Neural progenitor cell (in vitro differentiated cells): ENCODE measurements at places on chromosomes 11 and 22.
A peak's percentile ranks its signal among the peaks of the same experiment; 100 is the strongest.

- DNase-seq = no peak
These were observed 24.3 kb upstream of the PICK1 start for GRCh38 chr22:38032681-38033521.

DNA sequence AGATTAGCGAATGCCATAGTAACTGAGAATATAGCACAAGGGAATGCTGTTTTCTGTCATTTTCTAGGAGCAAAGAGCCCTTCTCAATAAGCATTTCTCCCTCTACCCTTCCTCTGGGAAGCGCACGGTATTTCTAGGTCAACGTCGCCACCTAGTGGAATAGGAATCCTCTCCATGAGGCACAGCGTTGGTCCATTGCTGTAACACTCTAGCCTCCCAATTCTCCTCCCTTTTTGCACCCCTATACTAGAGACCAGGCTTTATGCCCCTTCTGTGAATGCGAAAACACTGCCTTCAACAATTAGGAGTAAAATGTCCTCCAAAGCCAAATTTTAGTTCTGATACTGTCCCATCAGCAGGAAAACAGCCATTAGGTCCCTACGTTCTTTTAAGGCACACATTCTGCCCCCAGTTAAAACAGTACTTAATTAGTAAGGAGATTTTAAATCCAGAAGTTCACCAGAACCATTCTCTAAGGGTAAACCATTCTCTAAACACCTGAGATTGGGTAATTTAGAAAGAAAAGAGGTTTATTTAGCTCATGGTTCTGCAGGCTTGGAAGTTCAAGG is 12.8 kb upstream of the HYLS1 start:
- peak; percentile 89 for DNase-seq

DNA sequence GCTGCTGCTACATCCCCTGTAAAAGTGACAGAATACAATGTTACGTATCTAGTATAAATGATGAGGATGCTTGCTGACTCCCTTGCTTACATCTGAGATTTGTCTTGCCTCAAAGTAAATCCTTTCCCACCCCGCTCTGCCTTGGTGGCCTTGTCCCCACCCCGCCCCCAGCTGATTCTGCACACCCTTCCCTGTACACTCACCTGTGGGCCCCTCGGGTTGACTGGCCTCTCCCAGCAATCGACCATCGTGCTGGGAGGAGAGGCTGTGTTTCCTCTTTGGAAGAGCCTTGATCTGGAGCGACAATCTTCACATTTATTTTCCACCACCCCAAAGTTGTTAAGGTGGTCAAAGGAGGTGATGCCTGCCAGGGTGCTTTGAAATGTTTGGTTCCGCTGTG is 249.4 kb downstream of the TBC1D22A start:
- no peak for DNase-seq

DNA sequence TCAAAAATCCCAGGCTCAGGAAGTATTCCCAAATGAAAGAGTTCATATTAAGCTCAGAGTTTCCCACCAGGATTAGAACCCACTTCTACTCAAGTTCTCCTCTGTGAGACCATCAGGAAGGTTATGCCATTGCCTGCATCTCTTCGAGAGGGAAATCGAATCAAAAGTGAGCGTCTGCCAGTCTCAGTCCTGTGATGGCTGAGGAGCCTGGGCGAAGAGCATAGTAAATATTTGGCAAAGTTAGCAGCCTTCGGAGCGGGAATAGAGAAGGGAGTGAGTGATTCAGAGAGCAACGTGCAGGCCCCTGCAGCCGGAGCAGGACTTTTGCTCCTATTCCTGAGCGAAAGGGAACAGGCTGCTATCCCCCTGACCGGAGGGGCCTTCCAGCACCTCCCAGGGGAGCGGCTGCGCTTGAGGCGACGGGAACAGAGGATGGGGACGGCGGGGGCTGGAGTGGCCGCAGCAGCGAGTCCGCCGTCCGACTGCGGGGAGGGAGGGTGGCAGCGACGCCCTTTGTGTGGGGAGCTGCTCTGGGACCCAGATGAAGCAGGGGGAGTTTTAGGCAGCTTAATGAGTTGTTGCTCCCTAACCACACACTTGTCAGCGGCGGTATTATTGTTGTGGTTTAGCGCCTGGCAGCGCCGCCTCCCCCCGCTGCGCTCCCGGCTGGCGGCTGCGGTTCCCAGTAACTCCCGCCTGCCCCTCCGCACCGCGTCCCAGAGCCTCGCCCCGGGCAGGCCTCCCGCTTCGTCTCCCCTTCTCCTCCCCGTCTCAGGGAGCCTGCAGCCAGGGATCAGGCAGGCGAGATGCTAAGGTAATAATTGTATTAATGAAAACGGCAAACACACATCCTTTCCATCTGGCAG is 21.7 kb upstream of the NRGN start:
- peak; percentile 73 for DNase-seq

DNA sequence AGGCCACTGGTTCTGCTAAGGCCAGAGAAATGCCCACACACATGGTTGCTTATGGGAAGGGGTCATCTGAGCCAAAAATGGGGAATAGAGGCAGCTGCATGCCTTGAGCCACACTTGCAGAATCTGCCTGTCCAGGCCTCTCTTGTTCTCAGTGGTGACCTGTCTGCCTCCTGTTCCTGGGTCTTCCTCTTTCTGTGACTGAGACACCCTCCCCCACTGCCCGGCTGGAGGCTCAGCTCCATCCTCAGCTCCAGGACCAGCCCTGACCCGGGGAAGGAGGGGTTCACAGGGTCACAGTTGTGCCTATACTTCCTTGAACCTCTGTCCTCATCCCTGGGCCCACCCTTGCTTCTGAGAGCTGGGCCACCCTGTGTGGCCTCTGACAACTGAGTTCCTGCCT is 52.3 kb downstream of the CSF2RB start:
- no peak for DNase-seq

- no peak for DNase-seq
These were observed 63.3 kb downstream of the TRIM44 start for GRCh38 chr11:35725885-35726284.

GRCh38 chr11:61392981-61393595 is 701 bp downstream of the TMEM216 start:
- DNase-seq = peak; percentile 22

DNA sequence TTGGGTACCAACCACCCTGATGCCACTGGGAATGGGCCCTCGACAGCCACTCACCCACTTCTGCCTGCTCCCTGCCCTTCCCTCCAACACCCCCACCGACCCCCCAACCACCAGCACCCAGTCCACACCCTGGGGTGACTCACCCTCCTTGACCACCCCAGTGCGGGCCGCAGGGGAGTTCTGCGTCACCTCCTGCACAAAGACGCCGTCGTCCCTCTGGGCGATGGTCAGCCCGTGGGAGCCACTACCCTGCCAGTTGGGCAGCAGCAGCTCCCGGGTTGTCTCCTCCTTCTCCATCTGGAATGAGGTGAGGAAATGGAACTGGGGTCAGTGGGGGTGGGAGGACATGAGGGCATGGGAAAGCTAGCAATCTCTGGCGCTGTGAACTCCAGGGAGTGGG is 10.8 kb downstream of the AHNAK start:
- no peak for DNase-seq

- peak; percentile 86 for DNase-seq
These were observed 138.3 kb downstream of the GUCY1A2 start for GRCh38 chr11:106879832-106880546.

GRCh38 chr22:42022162-42022847 is 23.7 kb downstream of the WBP2NL start:
- DNase-seq = no peak

DNA sequence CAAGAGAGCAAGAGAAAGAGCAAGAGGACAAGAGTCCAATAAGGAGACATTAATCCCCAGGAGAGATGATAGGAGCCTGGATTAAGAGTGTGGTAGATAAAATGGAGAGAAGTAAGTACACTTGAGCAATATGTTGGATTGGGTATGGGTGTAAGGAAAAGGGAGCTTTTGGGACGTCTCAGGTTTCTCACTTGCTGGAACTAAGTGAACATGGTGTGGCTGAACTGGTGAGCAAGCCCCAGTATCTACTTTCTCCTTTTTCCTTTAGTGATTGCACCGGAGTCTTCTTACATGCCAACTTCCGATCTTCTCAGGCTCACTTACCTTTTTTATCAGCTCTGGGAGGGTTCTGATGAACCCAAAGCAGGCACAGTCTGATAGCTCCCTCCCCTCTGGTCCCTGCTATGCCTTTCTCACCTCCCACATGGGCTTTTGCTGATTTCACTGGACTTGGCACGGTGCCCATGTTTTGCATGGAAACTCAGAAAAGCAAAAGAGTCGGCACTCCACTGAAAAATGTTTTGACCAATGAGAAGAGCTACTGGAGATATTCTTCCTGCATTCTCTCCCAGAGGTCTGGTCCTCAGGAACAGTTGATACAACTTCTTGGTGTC is 14.5 kb upstream of the APLNR start:
- no peak for DNase-seq

GRCh38 chr11:30495437-30495836 is 90.7 kb downstream of the MPPED2 start:
- DNase-seq = no peak

DNA sequence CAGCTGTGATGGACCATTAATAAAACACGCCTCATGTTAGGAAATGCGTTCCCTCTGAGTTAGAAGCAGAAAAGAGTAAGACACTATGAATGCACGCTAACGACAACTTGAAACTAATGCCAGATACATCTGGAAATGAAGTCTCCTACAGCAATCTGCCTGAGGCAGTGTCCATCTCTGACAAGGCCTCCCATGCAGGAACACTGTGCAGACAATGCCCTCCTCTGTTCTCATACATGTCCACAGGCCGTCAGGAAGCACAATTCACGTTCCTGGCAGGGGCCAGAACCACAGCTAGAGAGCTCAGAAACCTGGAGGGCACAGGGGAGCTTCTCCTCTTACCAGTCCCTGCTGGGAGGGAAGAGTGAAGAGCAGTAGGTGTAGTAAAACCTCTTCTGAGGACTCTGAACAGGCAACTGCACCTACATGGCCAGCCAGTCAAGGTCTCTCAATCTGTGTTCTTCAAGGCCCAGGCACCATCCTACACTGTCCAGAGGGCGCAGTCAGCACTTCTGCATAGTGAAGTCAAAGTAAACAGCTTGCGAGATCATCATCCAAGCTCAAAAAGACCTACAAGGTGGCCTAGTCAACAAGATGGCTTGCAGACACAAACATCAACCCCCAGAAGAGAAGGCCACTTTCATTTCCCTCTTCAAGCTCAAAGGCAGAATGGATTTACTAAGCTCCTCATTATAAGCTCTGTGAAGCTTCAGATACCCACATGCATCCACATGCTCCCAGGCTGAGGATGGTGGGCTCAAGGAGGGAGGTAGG is 41.5 kb upstream of the CYP2D6 start:
- no peak for DNase-seq

- DNase-seq = no peak
These were observed 32.8 kb downstream of the OR2AT4 start for GRCh38 chr11:75063741-75064314.

DNA sequence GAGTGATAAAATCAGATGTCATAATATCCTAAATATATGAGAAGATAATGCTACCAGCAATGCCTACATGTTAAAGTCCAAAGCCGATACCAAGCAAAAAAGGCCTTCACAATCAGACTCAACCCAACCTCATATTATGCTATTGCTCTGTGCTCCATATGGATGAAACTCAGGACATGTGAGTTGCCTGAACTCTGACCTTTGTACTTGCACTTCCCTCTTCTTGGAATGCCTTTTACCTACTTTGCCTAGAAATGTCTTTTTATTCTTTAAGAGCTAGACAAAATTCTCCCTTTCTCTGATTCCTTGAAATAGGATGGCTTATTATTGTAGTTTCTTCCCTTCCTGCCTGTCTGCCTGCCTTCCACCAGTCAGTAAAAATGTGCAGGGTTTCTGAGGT is 954.7 kb upstream of the CCDC90B start:
- DNase-seq = no peak

- DNase-seq = no peak
These were observed 3.1 kb downstream of the RELT start for GRCh38 chr11:73379189-73379880.

DNA sequence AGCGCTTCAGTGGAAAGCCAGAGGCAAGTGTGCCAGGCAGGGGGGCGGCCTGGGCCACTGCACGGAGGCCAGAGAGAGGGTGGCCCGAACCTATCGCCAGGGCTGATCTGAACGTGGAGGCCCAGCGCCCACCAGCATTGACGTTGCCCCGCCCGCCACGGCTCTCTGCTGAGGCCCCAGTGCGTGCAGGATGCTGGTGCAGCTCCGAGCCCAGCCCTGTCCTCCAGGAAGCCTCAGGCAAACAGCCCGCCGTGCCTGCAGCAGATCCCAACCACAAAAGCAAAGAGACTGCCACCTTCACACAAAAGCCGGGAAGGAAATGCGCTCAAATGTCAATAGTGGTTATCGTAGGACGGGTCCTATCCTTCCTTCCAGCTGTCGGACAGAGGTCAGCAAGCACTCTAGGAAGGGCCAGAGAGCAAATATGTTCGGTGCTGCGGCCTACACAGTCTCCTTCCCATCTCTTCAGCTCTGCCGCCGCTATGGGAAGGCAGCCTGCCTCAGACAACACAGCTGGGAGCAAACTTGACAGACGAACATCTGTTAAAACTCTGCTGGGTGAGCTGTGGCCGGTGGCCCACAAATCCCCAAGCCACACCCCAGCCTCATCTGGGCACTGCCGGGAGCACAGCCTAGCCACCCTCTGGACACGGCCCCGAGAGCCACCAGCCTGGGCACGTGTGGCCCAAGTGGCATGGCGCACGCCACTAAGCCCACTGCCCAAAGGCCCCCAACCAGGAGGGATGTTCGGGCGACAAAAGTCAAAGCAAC is 146.2 kb downstream of the CRYBB2 start:
- no peak for DNase-seq

- DNase-seq = no peak
These were observed 226.1 kb upstream of the POU2AF2 start for GRCh38 chr11:111019451-111019850.

- peak; percentile 27 for DNase-seq
These were observed 92.2 kb upstream of the ALKBH3 start for GRCh38 chr11:43788421-43788820.

DNA sequence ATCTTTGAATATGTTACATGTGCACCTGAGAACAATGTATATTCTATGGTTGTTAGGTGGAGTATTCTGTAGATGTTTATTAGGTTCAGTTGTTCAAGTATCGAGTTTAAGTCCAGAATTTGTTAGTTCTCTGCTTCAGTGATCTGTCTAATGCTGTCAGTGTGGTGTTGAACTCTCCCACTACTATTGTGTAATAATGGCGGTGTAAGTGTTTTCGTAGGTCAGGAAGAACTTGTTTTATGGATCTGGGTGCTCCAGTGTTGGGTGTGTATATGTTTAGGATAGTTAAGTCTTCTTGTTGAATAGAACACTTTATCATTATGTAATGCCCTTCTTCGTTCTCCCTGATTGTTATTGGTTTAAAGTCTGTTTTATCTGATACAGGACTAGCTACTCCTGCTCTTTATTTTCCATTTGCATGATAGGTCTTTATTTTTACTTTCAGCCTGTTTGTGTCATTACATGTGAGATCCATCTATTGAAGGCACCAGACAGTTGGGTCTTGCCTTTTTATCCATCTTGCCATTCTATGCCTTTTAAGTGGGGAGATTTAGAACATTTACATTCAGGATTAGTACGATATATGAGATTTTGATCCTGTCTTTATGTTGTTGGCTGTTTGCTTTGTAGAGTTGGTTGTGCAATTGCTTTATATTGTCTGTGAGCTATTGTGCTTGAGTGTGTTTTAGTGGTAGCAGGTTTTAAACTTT is 121.6 kb downstream of the DDX10 start:
- DNase-seq = no peak
